Amniotic epithelial cell (primary cell): ENCODE measurements at places on chromosomes 7 and 10.

DNA sequence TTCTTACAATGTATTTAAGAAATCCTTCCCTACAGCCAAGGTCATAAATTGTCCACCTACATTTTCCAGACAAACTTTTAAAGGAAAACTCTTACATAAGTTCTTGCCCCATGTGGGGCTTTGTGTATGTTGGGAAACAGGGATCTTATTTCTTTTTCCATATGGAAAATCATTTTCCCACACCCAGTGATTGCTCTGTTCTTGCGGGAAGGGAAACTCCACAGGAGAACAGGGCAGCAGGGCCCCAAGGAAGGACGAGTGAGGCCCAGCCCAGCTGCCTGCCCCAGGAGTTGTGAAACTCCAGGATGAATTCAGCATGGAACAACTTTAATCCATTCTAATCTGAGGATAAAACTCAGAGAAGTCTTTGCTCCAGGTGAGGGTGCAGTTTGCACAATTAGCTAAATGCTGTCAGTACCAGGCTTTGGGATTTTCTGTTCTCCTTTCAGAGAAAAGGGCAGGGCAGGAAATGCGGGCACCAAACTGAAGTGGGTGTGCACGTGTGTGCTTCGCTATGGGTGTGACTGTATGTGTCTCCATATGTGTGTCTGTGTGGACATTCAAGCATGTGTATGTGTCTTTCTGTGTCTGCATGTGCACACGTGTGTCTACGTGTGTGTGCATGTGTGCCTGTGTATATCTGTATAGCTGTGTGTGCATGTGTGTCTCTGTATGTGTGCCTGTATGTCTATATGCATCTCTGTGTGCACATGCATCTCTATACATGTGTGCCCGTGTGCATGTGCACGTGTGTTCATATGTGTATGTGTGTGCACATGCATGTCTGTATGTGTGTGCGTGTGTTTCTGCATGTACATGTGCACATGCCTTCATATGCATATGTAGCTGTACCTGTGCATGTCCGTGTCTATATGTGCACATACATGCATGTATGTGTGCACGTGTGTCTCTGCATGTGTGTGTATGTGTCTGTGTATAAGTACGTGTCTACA lies 102.0 kb upstream of the FAM20C start:
- DNase-seq: peak; percentile 93

DNA sequence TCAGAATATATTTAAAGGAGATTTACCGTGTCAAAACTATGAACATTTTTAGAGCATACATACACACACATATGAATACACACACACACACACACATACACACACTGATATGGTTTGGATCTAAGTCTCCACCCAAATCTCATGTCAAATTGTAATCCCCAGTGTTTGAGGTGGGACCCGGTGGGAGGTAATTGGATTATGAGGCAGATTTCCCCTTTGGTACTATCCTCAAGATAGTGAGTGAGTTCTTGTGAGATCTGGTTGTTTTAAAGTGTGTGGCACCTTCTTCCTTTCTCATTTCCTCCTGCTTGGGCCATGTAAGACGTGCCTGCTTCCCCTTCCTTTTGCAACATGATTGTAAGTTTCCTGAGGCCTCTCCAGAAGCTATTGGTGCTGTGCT lies 515.0 kb upstream of the ZMIZ1 start:
- no peak for DNase-seq

GRCh38 chr10:23189024-23189423 lies 3.1 kb upstream of the PTF1A start:
- no peak for DNase-seq

GRCh38 chr7:2632733-2633537 lies 1.1 kb downstream of the TTYH3 start:
- DNase-seq: peak; percentile 76

GRCh38 chr7:157014635-157015555 lies 4.4 kb upstream of the MNX1 start:
- DNase-seq: no peak

- peak; percentile 24 for DNase-seq
Observed at GRCh38 chr7:47371733-47372368, 210.1 kb downstream of the TNS3 start.

DNA sequence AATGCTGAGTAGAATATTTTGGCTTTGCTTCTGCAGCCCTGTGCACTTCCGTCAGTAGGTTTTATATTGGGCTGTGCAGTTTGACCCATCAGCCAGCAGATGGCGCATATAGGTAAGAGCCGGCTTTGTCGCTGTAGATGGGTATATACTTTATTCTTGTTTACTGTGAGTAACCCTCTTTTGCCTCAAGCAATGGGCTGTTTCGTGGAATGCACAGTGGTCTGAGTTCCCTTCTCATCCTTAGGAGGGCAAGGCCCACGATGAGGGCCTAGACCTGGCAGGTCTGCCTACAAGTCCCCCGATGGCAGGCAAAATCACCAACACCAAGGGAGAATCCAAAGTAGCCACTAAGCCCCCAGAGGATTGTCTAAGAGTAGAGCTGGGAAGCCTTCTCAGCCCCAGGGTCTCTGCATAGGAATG lies 1002.9 kb upstream of the KCND2 start:
- peak; percentile 68 for DNase-seq

- DNase-seq: no peak
Observed at GRCh38 chr10:133039107-133039802, 48.5 kb upstream of the ADGRA1 start.

DNA sequence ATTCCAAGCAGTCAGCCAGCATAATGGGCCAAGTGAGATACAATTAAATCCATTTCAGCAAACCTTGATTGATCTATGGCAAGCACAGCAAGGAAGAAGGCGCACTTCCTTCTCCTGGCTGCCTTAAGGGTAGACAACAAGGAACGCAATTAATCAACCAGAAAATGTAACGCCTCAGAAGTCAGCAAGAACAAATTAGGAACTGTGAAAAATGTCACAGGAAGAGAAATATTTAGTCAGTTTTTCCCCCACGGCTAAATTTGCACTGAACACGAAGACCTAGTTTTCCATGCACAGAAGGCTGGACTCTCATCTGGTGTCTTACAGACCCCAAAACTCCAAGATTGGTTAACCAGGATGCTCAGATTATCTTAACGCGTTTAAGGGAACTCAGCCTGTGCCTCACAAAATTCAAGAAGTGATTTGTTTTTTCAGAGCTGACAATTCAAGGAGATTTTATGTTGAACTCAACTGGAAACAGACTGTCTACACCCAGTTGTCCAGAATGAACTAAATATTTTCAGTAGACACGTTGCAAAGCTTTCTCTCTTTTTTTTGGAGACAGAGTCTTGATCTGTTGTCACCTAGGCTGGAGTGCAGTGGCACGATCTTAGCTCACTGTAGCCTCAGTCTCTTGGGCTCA lies 14.2 kb downstream of the SNX8 start:
- no peak for DNase-seq

DNA sequence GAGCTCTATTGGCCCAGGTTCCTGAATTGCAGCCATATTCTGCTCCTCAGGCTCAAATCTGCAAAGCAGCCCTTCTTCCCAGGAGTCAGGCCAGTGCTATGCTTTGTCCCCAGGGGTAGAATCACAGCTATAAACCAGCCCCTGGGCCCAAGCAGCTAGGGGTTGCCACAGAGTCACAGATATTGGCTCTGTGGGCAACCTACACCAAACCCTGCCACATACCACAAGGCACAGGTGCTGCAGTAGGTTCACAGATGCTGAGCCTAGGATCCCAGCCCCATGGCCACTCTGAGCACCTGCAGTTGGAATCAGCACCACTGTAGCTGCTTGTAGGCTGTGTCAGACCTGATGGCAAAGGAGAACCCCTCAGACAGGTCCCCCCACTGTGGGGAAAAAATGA lies 43.1 kb upstream of the CAMK2B start:
- no peak for DNase-seq

- peak; percentile 63 for DNase-seq
Observed at GRCh38 chr7:39428221-39428620, 138.0 kb upstream of the YAE1 start.

- peak; percentile 31 for DNase-seq
Observed at GRCh38 chr7:151571471-151571870, 51.8 kb upstream of the RHEB start.

GRCh38 chr7:146177301-146177700 lies 60.7 kb downstream of the CNTNAP2 start:
- DNase-seq: no peak

DNA sequence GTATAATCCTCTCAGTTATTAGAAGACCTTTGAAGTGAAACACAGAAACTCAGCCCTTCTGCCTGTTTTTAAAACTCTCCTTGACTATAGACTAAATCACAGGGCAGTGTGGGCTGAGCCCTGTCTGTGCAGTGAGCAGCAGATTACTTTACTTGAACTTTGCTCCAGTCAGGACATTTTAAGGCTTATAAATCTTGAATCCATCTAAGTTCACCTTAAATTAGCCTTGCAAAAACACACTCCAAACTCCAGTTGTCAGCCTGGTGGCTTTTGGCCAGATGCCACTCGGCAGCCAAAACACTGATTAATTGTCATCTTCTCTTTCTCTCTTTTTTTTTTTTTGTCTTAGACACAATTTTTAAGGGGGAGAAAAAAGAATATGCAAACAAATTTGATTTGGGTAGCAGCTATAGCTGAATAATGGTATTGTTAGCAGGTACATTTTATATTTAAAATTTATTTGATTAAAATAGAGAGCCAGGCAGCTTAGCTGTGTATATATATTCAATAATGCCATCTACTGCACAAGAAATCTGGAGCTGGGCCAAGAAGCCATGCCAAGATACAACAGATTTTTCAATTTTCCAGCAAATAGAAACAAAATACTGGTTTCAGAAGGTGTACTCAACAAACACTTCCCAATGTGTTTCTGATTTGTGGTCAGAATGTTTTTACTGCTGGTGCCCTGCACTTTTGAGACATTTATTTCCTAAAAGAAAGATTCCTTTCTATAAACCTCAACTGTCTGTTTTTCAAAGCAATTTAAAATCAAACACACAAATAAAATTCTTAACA lies 247.7 kb downstream of the TFEC start:
- DNase-seq: peak; percentile 7

DNA sequence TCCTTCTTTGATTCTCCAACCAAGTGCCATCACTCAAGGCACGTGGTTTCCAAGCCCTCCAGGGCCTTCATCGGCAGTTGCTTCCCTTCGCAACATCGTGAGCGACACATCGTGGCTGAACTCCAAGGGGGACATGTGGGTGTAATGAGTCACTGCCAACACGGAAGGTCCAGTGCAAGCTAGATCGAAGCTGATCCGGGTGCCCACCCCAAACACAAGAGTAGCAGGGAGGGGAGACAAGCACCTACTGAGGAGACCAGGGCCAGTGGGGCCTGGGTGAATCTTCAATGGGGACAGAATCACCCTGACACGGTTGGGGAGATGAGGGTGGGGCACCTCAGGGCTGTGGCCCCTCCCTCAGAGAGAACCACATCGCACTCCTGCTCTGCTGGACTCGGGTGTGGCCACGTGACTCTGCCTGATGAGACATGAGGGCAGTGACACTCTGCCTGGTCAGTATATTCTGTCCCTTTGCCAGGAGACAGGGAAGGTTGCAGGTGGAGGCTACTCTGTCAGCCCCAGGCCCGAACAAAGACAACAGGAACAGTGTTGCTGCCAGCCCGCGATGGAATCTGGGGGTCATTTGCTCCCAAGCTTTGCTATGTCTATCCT lies 36.8 kb upstream of the HSPA12A start:
- no peak for DNase-seq

DNA sequence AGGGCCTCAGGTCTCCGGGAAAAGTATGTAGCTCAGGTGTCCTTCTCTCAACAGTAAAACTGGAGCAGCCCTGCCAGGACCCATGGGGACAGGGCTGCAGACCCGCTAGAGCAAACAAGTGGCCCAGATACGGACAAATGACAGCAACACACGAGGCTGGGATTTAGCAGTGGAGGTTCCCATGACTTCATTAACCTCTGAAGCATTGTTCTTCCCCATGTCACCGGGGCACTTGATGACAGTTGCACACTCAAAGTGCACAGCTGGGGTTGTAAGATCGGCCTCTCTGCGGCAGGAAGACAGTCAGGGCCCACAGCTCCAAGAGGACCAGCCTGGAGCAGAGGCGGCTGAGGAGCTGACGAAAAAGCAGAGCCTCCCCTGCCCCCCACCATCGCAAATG lies 12.5 kb upstream of the PODXL start:
- no peak for DNase-seq

DNA sequence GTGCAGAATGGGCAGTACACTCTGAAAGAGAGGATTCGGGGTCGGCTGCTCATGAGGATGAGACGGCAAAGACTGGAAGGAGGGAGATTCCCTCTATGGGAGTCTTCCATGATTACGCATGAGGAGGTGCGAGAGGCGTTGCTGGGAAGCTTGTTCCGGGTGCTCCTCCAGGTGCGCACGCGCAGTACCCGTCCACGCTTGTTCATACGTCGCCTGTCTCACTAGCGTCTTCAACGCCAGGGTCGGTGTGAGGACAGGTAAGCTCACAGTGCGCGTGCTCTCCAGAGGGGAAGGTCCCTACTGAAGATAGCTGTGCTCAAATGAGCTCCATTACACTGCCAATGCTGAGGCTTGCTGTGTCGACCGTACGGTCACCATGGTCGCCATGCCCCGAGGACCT lies 39.3 kb upstream of the BNIP3 start:
- DNase-seq: no peak

DNA sequence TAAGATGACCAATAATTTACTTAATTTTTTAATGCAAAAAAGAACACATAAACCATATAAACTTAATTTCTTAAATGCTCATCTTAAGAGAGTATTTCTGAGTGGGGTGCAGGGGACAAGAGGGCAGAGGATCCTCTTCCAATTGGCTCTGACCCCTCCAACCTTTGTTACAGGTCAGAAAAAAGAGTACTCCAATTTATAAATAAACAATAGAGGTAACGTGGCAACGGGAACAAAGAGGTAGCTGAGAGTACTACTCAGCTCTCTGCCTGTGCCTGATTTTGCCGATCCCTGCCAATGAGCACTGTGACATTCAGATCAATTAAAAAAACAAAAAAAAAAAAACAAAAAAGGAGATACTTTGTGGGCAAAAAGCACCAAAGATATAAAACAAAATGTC lies 307.9 kb downstream of the PARD3 start:
- no peak for DNase-seq

DNA sequence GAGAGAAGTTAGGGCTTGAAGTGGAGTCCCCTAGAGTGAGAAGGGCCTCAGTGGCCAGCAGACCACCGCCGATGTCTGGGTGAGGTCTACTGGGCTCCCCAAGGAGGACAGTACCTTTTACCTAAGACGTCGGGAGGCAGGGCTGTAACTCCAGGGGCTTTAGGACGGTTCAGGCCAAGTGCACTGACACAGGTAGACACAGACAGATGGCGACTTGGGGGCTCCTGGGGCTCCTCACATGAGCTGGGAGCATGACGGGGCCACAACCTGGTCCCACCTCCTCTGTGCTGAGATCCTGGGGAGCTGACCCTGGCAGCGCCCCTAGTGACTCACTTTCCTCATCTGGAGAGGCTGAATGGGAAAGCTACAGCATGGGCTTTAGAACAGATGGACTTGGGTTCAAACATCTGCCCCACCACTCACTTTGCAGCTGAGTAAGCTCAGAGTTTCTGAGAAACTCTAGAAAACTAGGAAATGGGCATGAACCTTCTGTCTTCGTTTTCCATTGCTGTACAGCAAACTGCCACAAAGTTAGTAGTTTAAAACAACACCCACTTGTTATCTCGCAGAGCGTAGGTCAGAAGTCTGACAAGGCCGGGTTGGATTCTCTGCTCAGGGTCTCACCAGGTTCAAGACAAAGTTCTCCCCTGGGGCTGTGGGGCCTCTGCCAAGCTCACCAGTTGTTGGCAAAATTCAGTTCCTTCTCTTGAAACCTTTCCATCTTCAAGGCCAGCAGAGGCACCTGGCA lies 4.7 kb upstream of the COMTD1 start:
- no peak for DNase-seq

- DNase-seq: no peak
Observed at GRCh38 chr10:43237631-43238446, 29.0 kb downstream of the RASGEF1A start.

GRCh38 chr10:90318659-90319058 lies 539.2 kb downstream of the HTR7 start:
- DNase-seq: no peak

- peak; percentile 97 for DNase-seq
Observed at GRCh38 chr7:92904244-92905131, 68.1 kb upstream of the CDK6 start.
